ENCODE measurements at places on chromosomes 3 and 15.

DNA sequence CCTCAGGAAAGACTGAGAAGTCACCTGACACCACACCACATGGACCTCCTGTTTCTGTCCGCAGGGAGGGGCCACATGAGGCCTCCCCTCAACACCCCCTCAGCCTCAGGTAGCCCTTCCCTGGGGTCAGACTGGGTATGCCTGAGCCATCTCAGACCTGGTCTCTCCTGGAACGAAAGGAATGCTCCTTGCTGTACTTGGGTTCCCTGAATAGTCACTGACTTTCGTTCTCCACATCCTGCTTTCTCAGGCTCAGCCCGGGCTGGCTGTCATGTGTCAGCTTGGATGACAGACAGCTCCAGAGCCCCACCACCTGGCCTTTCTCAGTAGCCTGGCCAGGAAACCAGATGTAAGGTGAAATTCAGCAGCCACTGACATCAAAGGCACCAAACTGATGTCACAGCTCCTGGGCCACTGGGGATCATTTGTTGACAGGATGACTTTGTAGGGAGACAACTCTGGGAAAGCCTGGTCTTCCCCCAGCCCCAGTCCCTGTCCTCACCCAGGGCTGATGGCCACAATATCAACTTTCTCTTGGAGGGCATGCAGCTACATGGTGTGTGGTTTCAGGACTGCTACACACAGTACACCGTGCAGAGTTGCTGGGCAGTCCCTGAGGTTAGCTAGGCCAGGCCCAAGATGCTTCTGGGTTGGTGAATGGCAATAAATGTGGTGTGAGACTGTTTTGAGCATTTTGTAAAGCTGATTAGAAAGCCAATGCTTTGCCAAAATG is 141.4 kb upstream of the MRPS22 start:
- DNase-seq, result no peak

DNA sequence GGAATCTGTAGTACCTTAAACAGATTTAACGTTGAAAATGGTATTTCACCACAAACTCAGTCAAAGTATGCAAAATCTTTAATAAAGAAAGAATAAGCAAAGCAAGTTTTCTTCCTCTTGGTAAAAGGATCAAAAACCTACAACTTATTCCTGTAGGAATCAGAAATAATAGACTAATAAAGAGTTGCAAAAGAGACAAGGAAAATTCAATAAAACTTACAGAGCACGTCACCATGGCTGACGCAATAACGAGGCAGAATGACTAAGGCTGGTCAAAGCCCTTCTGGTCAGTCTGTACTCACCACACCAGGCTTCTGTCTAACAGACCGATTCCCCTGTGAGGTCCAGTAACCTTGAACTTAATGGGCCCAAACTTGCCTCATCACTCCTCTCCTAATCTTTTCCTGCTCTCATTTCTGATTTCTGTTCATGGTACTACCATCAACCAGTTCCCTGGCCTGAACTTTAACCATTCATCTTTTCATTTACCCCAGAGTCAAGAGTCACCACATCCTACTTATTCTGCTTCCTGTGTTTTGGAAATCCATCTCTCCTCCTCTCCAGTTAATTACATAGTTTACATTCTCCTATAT is 5.0 kb downstream of the MASP1 start:
- no peak for DNase-seq

- no peak for DNase-seq
Observed at GRCh38 chr3:175381685-175382084, 522.6 kb downstream of the NAALADL2 start.

- peak; percentile 54 for DNase-seq
Observed at GRCh38 chr15:72515591-72516389, 41.7 kb downstream of the ARIH1 start.

- no peak for DNase-seq
Observed at GRCh38 chr3:108897883-108898282, 55.8 kb downstream of the GUCA1C start.

DNA sequence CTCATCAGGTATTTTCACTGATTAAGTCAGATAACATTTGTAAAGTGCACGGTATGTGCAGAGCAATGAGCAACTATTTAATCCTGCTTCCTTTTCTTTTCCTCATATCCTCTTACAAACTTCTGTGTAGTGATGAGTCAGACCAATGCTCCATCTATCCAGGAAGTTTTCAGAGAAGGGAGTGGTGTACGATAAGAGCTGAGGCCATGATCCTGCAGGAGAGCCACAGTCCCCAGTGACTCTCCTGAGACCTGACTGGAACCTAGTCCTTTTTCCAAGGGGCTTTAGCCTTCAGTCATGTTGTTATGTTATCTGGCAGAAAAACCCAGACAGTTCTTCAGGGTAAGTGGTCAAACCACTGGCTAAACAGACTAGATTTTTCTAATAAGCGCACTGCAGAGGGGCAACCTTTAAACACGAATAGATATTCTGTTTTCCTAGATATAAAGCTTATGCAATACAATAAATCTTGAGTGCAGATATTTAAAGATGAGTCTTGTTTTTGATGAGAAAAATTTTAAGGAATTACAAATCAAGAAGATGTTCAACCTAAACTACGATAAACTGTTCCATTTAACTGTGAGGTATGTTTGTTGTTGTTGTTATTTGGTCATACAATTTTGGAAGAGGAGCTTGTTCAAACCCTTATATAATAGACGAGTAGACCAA is 110.5 kb upstream of the RAP2B start:
- no peak for DNase-seq

DNA sequence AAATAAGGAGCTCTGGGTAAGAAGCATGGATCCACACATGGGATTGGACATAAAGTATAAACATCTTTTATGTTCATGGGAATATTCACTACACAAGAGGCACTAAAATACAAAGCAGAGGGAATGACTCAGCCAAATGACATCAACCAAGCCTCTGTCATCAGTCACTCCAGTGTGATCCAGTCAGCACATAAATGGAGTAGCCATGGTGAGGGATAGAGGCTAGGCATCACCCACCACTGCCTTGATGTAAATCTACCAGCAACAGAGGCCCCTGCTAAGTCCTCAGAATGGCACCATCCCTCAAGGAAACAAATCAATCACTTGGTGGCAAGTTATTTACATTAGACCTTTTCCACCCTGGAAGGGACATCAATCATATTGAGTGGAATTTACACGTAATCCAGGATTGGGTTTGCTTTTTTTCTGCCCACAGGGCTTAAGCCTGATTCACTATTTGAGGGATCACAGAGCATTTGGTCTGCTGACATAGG is 27.2 kb downstream of the VEPH1 start:
- DNase-seq, result no peak

- DNase-seq, result peak; percentile 5
Observed at GRCh38 chr3:48157950-48158376, 30.3 kb downstream of the CDC25A start.

GRCh38 chr15:74454764-74455500 is 6.0 kb downstream of the UBL7 start:
- DNase-seq, result no peak

GRCh38 chr3:128504963-128505730 is 12.1 kb upstream of the GATA2 start:
- no peak for DNase-seq

DNA sequence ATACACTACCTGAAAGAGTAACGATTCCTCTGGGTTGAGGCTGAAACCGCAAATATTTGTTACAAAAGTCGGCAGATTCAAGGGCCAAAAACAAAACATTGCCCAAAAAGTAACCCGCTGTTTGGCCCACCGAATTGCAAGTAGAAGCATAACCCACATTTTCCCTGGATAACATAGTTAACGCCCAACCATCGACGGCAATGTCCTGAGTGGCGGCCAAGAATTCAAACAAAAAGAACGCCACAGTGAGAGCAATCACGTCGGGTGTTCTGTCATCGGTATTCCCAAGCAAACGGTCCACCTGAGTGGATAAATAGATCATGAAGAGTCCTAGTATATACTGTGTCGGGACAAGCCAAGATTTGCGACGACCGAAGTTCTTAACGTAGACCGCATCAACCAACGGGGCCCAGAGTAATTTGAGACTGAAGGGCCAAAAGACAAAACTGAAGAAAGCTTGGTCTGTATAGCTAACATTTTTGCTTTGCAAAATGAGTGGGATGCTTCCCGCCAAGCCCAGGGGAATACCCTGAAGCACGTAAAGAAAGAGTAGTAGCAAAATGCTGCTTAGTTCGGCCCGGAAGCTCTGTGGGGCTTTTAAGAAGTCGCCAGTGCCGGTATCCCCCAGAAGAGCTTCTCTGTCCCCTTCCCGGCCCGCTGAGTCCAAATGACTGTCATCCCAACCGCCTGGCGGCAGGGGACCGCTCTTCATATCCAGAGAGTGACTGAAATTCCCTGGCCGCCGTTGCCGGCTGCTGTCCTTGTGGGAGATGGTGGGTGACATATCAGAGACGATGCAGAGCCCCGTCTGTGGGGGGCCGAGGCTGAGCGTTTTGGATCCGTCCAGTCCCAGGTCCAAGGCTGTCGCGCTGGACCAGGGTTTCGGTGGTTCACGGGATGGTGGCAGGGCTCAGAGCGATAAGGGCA is 750 bp downstream of the SLC33A1 start:
- no peak for DNase-seq

GRCh38 chr15:86647810-86648440 is 568.3 kb downstream of the AGBL1 start:
- DNase-seq, result no peak

GRCh38 chr3:152356870-152357276 is 88.1 kb downstream of the MBNL1 start:
- DNase-seq, result no peak

Measured in AG04449 (cell line).